Right kidney (tissue), 9 donors: ENCODE measurements at places on chromosomes 5 and 9.

DNA sequence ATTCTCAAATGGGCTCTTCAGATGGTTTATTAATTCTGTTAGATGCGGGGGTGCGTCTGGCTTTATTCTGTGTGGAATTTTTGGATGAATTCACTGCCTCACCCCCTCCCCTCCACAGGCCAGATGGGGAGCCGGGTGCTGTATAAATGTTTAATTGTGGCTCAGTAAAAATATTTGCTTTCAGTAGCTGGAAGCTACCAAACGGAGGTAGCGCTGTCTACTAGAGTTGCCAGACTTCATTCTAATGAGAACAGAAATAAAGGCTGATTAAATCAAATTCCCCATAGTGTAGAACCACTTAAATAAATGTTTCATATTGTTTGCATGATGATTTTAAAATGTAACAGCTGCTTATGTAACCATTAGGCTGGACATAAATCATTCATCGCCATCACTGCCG is 34.5 kb upstream of the KCNMB1 start:
- DNase-seq, result no peak

- no peak for DNase-seq
These were observed 11.9 kb downstream of the TNFAIP8 start for GRCh38 chr5:119367502-119368237.

- DNase-seq, result no peak
These were observed 5.8 kb upstream of the JAK2 start for GRCh38 chr9:4979239-4979638.

DNA sequence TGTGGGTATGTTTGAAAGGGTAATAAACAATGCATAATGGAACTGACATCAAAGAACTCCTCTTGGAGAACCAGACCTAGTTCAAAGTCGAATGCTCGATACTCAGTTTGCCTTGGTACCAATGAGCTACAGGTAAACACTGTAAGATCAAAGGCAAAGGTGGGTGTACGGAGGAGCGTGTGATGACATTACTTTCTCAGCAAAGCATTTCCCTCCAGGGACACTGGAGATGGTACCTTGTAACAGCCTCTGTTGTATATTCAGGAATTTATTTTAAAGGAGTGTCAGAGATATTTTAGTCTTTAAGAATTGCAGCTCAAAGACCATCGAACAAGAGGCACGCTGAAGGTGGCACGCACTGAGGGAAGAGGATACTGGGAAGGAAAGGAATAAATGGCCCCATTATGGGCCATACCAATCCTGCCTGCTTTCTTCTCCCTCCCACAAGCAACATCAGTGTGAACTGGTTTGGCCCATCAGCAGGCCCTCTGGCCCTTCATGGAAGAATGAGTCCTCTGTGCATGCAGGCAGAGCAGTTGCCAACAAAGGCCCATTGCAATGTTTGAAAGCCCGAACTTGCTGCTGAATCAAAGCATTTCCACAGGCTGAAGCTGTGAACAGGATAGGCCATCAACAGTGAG is 410.2 kb downstream of the ACTL7B start:
- no peak for DNase-seq

DNA sequence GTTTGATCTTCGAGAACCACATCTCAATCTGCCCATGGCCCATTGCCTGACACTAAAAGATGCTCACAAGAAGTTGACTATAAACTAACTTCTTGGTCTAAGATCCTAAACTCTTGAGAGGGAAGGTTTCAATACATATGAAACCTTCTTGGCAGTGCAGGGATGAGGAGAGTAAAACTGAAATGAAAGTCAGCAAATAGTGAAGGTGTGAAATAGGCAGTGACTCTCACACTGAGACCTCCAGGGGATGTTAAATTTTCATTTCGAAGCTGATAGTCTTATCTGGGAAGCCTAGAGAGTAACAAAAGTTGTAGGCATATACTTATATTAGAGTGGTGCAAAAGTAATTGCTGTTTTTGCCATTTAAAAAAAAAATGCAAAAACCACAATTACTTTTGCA is 974 bp upstream of the CYSTM1 start:
- DNase-seq, result no peak

- no peak for DNase-seq
These were observed 245.3 kb upstream of the NMUR2 start for GRCh38 chr5:152650413-152650812.

GRCh38 chr9:89372230-89372816 is 54.0 kb downstream of the SECISBP2 start:
- no peak for DNase-seq

GRCh38 chr5:67118050-67118620 is 78.5 kb downstream of the CD180 start:
- DNase-seq, result no peak

GRCh38 chr5:153555420-153556114 is 65.1 kb downstream of the GRIA1 start:
- DNase-seq, result no peak

DNA sequence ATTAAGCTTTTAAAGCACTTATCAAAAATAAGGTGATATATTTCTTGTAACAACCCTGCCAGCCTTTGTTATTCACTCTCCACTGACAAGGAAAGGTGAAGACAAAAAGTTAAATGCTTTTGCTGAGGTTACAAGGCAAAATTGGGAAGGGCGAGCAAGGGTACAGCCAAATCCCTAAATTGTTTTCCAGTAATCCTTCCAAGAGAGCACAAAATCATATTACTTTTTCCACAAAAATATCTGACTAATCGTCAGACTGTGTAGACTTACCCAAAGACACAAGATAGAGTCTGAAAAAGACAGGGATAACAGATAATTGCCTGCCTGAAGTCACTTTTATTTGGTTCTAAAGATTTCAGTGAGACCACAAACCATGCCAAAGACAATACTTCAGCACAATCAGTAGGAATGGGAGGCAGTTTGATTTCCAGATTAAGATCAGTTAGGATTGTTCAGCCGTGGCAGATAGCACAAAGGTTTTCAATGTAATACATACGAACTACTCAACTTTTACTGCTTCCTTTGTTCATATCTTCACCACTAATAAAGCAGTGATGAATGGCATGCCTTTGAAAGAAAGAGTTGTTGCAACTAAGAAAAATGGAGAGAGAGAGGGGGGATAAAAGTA is 383.8 kb upstream of the TUSC1 start:
- DNase-seq, result no peak

DNA sequence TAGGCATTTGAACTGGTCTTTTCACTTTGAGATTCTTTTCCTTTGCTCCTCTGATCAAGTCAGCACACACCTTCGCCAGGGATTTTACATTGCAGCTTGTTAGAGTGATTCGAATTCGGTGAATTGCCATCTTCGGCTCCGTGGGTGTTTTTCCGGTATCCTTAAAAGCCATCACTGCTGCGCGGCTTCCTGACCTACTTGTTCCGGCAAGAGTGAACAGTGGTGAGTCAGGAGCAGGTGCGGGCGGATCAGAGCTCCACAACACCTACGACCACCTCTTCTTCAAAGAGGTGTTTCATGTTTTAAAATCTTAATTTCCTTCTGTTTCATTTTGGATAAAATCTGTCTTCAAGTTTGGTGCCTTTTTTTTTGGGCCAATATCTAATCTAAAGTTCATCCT is 134.6 kb downstream of the TMC1 start:
- DNase-seq, result no peak

- no peak for DNase-seq
These were observed 4.2 kb downstream of the FAM193B start for GRCh38 chr5:177550122-177550521.

- no peak for DNase-seq
These were observed 582.7 kb downstream of the DTWD2 start for GRCh38 chr5:118405650-118406061.

- DNase-seq, result no peak
These were observed 99.6 kb downstream of the FANCC start for GRCh38 chr9:95217936-95218335.

GRCh38 chr9:115651461-115651860 is 502.1 kb upstream of the PAPPA start:
- no peak for DNase-seq
